ENCODE measurements at places on chromosomes 1 and 21. TPM values are rescaled to one million over a fixed set of nuclear protein-coding genes. Genes with fewer than 3 reads are reported as not detected.
A peak's percentile ranks its signal among the peaks of the same experiment; 100 is the strongest.

The CTTNBP2NL gene
- total RNA-seq: 3.9 TPM

The SPRR1B gene
- total RNA-seq: not detected

DNA sequence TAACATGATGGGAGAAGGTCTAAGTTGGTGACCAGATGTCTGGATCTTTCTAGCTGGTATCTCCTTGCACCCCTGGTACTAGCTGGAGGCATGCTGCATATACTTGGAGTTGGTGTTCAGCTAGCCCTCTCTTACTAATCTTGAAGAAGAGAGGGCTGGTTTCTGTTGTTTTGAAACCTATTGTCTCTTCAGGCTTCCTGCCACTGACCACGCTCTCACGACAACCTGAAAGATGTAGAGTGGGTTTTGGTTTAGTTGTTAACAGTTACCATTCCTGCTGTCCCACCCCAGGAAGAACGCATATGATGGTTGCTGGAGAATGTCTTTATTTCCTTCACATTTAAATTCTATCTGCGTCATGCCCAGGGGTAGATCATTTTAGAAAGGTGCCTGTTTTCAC is 3.6 kb downstream of the MAN1C1 start:
- peak; percentile 73 for DNase-seq

DNA sequence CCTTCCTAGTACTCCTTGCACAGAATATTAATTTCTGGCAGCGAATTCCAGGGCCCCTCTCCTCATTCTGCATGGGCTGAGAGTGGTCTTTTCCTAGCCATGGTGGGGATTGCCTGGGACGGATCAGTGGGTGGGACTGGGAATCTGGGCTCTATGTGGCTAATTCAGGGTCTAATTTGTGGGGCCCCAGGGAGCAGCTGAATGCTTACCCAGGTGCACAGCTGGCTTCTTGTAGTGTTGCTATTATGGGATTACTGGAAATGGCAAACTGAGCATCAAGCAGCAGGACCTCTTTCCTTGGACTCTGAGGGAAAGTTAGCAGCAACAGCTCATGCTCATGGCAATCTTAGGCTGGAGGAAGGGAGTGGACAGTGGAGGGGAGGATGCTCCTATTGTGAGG is 187.1 kb upstream of the CACNA1E start:
- DNase-seq: no peak

- DNase-seq: no peak
Measured at GRCh38 chr1:234691567-234691966, 81.6 kb upstream of the IRF2BP2 start.

Data from activated CD4-positive, alpha-beta T cell treated with anti-CD3 and anti-CD28 coated beads, Interleukin-2, amount 10 ng/mL, durations not matched to agents 24 days and 14 days (primary cell).